HT1080 (cell line): ENCODE measurements at places on chromosomes 7 and 10. TPM values are rescaled to one million over a fixed set of nuclear protein-coding genes. Genes with fewer than 3 reads are reported as not detected.

FAM25C gene
- not detected in 2 replicates for total RNA-seq

SPDYE1 gene
- not detected in 2 replicates for total RNA-seq

STRA8 gene
- not detected in 2 replicates for total RNA-seq

AKR1D1 gene
- total RNA-seq, result not detected in 2 replicates

DNA sequence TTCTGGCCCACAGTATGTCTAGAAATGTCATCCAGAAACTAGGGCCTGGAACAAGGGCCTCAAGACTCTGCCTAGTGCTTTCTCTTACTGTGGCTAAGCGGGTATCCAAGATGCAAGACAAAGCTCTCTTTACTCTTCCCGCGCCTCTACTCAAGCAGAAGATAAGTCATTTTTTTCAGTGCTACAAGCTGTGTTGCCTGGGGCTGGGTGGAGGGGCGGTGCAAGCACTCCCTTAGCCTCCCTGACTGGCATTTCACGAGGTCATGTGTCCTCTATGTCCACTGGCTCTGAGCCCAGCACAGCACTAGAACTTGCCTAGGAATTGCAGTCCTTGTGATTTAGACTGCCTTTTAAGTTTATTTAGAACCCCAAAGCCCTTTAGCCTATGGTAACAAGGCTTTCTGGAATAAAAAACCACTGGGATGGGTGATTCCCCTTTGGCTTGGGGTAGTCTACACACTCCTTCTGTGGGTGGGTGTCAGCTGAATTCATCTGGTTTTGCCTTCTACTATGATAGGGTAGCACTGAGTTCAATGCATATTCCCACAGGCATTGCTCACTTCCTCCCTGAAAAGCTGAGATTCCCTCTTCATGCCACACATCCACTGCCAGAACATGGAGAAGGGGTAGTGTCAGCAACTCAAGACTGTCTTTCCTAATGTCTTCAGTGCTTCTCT lies 371.8 kb upstream of the KCND2 start:
- DNase-seq, result peak; percentile 35

- no peak for DNase-seq
Observed at GRCh38 chr7:22447762-22448161, 52.2 kb downstream of the STEAP1B start.

- no peak for DNase-seq
Observed at GRCh38 chr7:44162785-44163395, 21.8 kb upstream of the MYL7 start.

GRCh38 chr10:131585761-131586160 lies 274.2 kb upstream of the TCERG1L start:
- DNase-seq, result no peak

GRCh38 chr7:17674166-17674942 lies 265.9 kb downstream of the SNX13 start:
- DNase-seq, result no peak

- DNase-seq, result no peak
Observed at GRCh38 chr7:1463676-1464223, 4.5 kb upstream of the MICALL2 start.
